ENCODE measurements at places on chromosomes 11 and 22.

- DNase-seq = no peak
These were observed 99.1 kb downstream of the CD44 start for GRCh38 chr11:35237860-35238715.

DNA sequence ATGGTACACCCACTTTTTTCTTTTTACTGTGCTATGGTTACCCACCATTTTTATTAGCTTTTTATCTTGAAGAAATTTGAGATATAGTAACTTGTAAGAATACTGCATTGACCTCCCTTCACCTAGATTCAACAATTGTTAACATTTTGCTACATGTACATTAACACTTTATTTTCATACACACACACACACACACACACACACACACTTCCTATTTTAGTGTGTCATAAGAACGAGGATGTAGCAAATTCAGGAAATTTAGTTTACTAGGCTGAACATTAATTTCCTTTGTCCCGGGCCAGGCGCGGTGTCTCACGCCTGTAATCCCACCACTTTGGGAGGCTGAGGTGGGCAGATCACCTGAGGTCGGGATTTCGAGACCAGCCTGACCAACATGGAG lies 1.1 kb upstream of the ATP6V1E1 start:
- no peak for DNase-seq

GRCh38 chr11:122726028-122726427 lies 70.5 kb downstream of the UBASH3B start:
- DNase-seq = no peak

GRCh38 chr11:87322568-87322967 lies 284.8 kb downstream of the TMEM135 start:
- DNase-seq = no peak

DNA sequence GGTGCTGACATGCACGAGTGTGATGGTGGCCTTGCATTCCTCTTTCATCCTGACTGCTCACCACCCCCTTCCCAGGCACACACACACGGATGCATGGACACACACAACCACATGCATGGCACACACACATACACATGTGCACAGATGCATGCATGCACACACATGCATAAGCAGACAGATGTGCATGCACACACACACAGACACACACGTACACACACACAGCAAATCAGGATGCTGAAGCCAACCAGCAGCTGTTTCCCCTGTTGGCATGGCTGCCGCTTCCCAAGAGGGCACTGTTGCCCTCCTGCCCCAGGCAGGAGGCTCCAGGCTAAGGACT lies 15.3 kb downstream of the OSBPL5 start:
- no peak for DNase-seq

DNA sequence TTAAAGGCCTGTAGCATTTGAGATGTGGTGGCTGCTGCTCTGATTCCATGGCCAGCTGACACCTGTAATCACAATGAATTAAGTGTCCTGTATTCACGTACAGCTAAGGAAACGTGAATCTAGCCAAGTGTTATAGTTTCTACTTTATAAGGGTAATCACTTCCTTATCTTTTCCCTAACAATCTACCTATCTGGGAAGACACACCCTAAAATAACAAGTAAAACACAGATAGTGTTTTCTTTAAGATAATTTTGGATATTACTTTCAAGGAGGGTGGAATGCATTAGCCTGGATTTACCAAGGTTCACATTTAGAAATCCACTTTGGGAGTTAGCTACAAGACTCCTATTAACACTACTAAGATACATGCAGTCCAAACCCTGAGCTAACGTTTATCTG lies 11.5 kb downstream of the CDON start:
- DNase-seq = no peak

GRCh38 chr22:35758394-35758793 lies 40.7 kb downstream of the APOL5 start:
- DNase-seq = no peak

- no peak for DNase-seq
These were observed 78.4 kb upstream of the MTMR2 start for GRCh38 chr11:96002339-96002738.

DNA sequence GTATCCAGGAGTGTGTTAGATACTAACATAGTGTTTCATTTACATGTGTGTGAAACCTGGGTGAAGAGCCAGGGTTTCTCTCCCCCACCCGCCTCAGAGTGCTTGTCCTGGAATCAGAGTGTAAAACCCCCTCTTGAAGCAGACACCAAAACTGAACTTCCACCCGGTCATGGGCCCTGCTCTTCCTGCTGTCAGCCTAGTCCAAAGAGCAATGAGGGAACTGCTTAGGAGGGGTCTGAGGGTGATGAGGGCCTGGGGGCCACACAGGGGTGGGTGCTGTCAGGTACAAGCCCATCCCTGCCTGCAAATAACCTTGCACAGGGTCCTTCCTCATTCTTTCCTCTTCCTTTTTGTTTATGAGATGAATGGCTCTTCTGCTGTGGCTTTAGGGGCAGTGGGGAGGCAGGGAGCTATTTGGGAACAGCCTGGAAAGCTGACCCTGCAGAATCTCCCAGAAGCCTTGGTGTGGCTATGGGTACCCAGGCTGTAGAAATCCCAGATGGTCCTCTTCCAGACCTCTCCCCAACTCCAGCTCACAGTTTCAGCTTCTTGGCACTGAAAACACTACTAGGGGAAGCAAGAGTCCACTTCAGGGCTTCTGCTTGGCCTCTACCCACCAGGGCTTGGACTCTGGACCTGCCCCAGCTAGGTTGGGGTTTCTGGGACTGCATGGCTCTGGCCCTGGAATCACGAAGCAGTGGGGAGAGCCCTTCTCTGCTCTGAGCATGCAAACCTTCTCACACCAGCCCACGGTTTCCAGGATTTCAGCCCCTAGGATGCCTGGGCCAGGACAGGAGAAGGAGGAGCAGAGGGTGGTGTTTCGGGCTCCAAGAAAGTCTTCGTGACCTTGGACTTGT lies 8.5 kb downstream of the BATF2 start:
- no peak for DNase-seq

- DNase-seq = no peak
These were observed 44.5 kb downstream of the PDE3B start for GRCh38 chr11:14687943-14688627.

- peak; percentile 81 for DNase-seq
These were observed 12.4 kb downstream of the CRY2 start for GRCh38 chr11:45859661-45860140.

GRCh38 chr11:134845474-134846327 lies 433.7 kb upstream of the B3GAT1 start:
- no peak for DNase-seq

- peak; percentile 86 for DNase-seq
These were observed 1.9 kb upstream of the PEX26 start for GRCh38 chr22:18075720-18076497.

- peak; percentile 62 for DNase-seq
These were observed 8.0 kb downstream of the PHLDB1 start for GRCh38 chr11:118615282-118615975.

DNA sequence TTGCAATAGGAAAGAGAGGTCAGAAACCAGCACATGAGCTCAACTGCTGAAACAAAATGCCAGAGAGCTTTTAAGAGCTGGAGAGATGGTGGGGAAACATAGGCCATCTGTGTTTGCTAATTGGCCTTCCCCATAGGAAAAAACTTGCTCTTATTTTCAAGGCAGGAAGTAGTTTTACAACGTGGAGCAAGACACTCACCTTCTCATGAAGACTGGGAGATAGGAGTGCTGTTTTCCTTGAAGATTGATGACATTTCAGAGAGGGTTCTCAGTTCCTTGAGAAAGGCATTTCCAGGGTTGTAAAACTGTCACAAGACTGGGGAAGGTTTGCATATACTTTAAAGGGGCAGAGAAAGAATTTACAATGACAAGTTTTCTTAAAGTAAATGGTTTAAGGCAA lies 586.3 kb upstream of the RAG2 start:
- DNase-seq = no peak

DNA sequence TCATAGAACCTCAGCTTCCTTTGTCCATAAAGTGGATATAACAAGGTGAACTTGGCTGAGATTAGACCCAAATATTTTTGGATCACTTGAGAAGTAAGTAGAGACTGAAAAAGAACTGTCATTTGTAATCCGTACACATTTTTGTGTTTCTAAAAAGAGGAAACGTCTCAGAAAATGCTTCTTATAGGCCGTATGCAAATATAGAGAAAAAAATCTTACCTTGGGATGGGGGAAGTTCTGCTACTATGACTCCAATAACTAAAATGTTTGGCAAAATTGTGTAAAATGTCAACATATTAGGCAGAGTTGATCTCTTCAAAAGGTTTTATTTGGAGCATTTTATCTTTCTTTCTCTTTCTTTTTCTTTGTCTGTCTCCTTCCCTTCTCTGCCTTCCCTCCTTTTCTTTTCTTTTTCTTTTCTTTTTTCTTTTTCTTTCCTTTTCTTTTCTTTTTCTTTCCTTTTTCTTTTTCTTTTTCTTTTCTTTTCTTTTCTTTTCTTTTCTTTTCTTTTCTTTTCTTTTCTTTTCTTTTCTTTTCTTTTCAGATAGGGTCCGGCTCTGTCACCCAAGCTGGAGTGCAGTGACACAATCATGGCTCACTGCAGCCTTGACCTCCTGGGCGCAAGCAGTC lies 48.2 kb downstream of the ADM start:
- DNase-seq = no peak

GRCh38 chr22:23557036-23557435 lies 23.1 kb downstream of the IGLL1 start:
- DNase-seq = no peak

DNA sequence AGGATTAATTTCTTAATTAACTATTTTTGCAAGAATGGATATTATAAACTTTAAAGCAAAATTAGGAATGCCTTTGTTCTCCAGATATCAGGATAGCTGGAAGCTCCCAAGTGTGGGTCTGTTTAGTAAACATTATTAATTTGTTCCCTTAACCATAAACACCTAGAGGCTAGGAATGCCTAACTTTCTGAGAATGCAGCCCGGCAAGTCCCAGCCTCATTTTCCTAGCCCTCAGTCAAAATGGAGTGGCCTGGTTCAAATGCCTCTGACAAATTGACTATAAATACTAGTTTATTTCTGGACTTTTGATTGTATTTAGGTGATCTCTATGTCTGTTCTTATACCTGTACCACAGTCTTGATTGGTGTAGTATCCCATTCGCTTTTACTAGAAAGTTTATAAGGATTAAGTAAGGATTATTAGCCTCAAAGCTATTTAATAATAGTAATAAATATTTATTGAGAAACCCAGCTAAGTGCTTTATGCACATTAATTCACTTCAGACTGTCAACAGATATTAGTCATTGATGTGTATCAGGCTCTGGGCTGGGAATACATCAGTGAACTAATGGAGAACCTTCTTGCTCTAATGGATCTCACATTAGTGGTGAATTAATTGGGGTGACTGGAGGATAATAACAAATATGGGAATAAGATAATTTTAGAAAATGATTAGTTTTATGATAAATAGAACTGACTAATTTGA lies 25.8 kb downstream of the PPME1 start:
- no peak for DNase-seq

- no peak for DNase-seq
These were observed 8.1 kb downstream of the FADS2 start for GRCh38 chr11:61836193-61836592.

GRCh38 chr11:2533587-2534133 lies 88.9 kb downstream of the KCNQ1 start:
- DNase-seq = peak; percentile 81

DNA sequence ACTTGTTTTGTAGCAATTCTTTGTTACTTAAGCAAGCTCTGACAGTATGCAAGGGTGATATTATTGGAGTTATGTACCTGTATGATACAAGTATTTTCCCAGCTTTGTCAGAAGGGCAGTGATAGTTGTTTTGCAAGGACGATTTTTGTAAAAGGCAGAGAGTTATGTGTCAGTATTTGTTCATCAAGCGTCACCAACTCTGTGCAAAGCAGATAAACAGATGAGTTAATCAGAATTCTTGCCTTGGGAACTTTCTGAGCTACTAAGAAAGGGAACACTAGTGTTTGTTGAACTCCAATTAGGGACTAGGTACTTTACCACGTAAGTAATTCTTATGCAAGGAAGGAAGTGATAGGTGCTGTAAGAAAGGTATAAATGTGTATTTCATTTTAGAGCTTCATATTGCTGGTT lies 1.4 kb downstream of the USP47 start:
- peak; percentile 95 for DNase-seq

DNA sequence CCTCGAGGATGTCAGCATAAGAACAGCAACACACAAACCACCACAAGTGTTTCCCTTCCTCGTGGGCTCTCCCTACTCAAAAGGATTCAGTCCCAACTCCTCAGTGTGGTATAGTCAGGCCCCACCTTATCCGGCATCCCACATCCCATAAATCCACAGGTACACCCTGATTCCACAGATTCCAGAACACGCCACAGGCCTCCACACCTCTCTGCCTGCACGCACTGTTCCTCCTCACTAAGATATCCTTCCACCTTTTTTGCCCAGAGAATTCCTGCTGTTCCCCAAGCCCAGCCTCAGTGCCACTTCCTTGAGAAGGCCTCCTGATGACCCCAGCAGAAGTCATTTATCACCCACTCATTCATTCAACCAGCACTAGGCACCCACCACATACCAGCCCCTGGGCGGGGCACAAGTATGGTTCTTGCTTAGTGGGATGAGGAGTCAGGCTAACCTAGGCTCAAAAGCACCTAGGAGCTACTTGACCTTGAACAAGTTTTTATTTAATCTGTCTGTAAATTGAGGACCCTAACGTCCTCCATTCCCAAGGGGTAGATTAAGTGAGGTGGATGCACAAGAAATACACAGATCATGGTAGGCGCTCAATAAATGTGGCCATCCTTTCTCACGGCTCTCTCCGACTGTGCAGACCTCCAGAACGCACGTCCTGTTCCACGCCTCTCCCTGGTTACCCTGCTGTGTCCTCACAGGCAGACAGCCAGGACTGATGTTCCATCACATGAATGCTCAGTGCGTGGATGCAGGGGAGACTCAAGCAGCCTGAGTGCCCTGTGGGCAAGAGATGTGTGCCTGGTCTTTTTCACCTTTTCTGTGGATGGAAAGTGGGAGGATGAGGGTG lies 2.1 kb upstream of the KCNJ4 start:
- no peak for DNase-seq

DNA sequence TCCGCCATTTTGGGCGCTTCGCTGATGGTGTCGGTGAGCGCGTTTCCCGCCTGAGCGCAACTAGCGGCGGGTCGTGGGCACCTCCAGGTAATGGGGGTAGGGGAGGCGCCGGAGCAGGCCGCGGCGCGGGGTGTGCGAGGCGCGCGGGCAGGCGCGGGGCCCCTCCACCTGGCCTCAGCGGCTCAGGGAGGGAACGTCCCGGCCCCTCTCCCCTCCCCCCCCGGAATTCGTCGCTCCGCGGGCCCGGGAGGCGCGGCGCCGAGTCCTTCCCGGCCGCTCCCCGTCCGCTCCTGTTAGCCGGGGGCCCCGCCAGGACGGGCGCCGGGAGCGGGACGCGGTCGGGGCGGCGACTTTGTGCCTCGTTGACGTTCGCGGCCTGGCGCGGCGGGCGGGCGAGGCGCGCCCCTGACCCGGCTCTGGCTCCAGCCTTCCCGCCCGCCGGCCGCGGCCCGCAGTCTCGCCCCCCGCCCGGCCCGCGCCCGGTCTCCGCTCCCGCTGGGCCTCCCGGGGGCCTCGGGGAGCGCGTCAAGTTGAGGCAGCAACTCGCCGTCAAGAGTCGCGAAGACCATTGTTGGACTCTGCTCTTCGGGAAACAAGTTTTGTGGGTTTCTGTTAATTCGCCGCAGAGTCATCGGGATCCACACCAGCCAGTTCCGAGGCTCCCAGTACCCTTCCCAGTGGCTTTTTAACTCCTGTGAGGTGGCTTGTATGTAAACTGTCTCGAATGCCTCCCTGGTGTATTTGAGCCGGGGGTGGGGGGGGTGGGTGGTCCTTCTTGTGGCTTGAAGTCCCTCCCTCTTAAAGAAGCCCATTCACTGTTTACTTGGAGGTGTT lies at the start of gene PPP6R3:
Gene PPP6R3 (plus strand): TSS at position 12 of the 834 bp plus-strand sequence. CDS start 76,913 bp downstream, outside the sequence.
- peak; percentile 41 for DNase-seq

Measured in renal cortical epithelial cell (primary cell).